Activated T-cell treated with anti-CD3 and anti-CD28 coated beads, Interleukin-2, amount 50 U/mL, for 48 hours (primary cell): ENCODE measurements at places on chromosomes 6 and 20.

- DNase-seq: no peak
Measured at GRCh38 chr6:34573567-34574183, 17.5 kb upstream of the SPDEF start.

GRCh38 chr6:42251500-42251899, 33.8 kb upstream of the MRPS10 start:
- no peak for DNase-seq

DNA sequence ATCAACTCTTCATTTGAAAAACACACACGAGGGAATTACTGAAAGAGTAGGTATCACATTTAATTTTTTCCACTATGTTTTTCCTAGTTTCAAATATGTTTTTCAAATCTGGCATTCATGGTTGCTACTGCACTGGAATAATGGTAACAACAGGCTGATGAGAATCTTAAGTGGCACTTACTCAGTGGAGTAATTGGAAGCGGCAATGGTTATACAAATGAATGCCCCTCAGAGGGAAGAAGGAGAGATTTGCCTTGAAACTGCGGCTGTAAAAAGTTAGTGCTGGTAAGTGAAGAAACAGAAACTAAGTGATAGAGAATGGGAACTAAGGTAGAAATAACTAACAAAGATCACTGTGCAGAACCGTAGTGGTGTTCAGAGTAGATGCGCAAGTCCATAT, 41.0 kb upstream of the PDE7B start:
- no peak for DNase-seq

- no peak for DNase-seq
Measured at GRCh38 chr6:157635388-157636244, 187.4 kb upstream of the SNX9 start.

- DNase-seq: no peak
Measured at GRCh38 chr6:81561071-81561564, 191.4 kb downstream of the TENT5A start.
